Stimulated activated CD4-positive, alpha-beta T cell treated with anti-CD3 and anti-CD28 coated beads, Interleukin-1b, Interleukin-23, amount 100 ng/mL, for 1 hour (primary cell): ENCODE measurements at places on chromosomes 4 and X.

DNA sequence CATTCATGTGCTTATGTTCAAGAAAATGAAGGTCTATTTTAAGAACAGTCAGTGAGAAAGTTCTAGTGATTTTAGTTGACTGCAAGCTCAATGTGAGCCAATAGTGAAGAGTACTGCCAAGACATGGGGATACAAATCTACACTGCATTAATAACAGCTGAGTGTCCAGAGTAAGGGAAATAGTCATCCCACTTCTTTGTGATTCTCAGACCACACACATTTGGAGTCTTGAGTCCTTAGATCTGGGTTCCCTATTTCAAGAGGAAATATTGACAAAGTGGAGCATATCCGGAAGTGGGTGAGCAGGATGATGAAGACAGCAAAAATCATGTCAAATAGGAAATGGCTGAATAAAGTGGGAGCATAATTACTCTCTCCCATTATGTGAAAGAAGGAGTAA lies 171.1 kb downstream of the LARP7 start:
- DNase-seq, result no peak

GRCh38 chrX:29691044-29691443 lies 524.3 kb upstream of the MAGEB2 start:
- no peak for DNase-seq

DNA sequence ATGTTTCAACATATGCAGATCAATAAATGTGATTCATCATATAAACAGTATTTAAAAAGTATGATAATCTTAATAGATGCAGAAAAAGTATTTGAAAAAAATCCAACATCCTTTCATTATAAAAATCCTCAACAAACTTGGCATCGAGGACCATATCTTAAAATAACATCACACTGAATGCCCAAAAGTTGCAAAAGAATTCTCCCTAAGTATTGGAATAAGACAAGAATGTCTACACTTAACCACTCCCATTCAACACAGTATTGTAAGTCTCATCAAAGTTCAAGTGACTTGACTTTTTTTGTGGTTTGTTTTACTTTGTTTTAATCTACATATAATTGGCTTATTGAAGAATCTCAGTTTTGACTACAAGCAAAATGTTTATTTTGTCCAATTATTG lies 779.0 kb upstream of the SLIT2 start:
- no peak for DNase-seq

GRCh38 chr4:164177153-164177552 lies 576.8 kb upstream of the SMIM31 start:
- no peak for DNase-seq

GRCh38 chr4:25361253-25361652 lies 15.8 kb upstream of the ANAPC4 start:
- DNase-seq, result no peak

DNA sequence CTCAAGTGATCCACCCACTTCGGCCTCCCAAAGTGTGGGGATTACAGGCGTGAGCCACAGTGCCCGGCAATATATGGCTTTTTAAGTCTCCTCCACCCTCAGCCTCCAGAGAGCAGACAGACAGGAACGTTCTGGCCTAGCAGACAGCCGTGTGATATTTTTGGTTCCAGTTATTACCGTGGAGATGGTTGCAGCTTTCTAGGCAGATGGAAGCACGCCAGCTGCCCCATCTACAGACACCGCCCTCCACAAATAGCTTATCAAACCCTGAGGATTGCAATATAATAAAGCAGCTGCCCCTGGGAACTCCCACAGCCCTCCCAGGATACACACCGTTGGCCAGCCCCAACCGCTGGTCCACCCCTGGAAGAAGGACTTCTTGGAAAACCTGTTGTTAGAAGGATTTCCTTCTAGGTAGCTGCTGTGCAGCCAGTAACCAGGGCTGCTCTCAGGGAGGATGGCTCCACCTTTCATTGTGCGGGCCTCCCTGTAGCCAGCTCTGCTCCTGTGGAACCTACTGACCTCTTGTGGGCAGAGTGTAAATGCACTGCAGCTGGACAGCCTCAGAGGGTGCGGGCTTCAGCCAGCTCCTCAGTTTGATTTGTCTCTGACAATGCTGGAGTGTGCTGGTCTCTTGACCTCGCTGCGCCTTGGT lies 44.0 kb downstream of the SLC25A5 start:
- no peak for DNase-seq

DNA sequence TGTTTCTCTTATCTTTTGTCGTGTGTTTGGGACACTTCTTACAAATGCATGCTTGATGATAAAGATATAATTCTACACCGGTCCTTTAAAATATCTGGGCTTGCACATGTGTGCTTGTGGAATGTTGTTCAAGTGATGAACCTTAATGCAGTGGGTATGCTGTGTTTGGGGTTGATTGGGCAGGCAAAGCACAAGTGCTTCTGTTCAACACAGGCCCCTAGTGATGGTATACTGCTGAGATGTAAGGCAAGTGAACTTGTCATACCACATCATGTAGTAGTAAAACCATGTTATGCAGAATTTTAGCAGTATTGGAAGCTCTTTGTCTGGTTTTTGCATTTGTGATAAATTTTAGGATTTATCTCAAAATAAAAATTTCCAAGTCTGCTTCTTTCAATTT lies 23.9 kb downstream of the TBC1D19 start:
- DNase-seq, result no peak

GRCh38 chr4:21792736-21793135 lies 155.8 kb downstream of the KCNIP4 start:
- no peak for DNase-seq

DNA sequence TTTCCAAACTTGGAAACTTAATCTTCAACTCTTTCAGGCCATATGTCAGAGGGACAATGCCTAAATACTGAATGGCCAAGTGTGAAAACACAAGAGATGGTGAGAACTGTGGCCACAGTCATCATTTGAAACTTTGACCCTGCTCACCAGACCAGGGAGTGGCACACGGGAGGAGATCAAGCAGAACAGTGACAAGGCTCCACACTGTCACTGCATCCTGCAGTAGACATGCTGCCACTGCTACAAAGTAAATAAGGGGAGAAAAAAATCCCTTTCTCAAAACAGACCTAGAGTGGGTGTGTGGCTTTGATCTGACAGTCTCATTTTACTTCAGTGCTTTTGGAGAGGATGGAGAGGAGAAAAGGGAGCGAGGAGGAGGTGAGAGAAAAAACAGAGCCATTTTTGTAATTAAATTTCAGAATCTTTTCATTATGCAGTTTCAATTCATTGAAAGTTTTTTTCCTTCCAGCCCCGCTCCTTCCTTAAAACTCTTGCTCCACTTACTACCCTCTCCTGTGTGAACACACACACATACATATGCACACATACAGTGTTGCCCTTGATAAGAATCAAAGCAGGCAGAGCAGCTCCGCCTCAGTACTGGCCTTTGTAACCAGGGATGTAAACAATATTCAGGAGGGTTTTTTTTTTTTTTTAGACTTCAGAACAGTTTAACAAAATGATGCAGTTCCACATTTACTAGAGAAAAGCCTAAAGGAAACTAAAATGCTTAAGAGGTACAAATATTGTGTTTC lies 34.4 kb downstream of the NEXMIF start:
- no peak for DNase-seq
